CD8-positive, alpha-beta memory T cell (primary cell): ENCODE measurements at places on chromosomes 6 and 20.

- DNase-seq: no peak
Observed at GRCh38 chr6:39543095-39543494, 182.1 kb downstream of the KIF6 start.

- no peak for DNase-seq
Observed at GRCh38 chr6:106444777-106445507, 84.4 kb downstream of the CRYBG1 start.

DNA sequence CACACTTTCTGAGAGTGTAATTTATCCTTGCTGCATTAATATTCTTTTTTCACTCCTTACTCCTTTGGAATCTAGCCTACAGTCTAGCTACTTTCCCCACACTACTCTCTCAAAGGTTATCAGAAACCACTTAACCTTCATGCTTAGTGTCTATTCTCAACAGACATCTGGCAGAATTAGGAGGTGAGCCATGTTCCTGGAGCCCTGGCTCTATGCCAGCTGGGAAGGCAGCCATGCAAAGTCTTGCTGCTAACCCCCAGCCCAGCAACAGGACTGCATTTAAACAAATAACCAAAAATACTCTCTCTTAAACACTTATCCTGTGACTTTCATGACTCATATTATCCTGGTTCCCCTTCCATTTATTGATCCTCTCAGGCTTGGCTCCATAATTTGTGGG is 260.2 kb downstream of the BCKDHB start:
- no peak for DNase-seq

GRCh38 chr6:70371454-70372105 is 41.7 kb upstream of the FAM135A start:
- peak; percentile 47 for DNase-seq

DNA sequence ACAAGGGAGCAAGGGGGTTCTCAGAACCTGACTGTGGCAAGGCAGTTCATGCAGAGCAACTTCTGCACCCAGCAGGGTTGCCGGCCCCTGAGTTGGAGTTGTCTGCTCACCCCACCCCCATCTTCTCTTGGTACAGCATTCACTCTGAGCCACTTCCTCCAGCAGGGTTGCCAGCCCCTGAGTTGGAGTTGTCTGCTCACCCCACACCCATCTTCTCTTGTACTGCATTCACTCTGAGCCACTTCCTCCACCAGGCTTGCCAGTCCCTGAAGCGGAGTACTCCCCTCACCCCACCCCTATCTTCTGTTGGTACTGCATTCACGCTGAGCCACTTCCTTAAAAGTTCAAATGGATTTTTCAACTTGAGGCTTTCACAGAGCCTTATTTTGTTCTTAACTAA is 79.7 kb upstream of the SYNDIG1 start:
- peak; percentile 64 for DNase-seq

DNA sequence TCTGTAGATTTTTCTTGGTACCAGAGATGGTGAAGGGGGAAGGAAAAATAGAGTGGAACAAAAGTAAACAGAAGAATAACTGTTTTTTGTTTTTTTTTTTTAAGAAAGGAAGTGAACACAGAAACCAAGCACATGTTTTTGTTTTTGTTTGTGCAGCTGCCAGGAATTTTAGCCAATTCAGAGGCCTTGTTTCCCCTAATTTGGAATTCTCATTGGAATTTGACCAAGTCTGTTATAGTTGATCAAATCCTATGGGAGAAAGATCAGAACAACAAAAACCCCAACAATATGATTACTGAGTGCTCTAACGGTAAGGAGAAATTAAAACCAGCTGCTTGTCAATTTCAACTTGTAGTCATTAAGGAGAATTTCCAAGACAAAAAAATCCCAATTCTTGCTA is 18.2 kb upstream of the IL22RA2 start:
- no peak for DNase-seq

DNA sequence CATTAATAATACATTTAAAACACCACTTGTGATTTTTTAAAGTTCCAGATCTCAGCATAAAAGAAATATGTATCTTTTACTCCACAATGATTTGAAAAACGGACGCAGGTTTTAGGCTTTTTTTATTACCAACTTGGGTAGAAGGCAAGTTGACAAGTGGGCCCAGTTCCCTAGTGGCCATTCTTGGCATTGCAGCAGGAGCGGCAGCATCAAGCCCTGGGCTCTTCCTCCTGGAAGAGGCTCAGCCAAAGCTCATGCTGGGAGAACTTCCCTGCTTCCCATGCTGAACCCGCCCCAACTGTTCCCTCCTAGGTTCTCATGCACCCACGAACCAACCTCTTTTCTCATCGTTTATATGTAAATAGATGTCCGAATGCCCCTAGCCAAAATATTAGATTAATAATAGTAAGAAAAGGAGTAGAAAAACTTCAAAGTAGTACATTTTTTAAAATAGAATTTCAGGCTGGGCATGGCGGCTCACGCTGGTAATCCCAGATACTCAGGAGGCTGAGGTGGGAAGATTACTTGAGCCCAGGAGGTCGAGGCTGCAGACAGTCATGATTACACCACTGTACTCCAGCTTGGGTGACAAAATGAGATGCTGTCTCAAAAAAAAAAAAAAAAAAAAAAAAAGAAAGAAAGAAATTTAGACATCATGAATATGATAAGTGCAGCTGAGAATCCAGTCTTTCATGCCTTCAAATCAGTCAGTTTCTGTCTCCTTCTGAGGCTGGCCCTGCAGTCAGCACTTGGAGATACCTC is 18.2 kb upstream of the MYB start:
- DNase-seq: peak; percentile 11

- no peak for DNase-seq
Observed at GRCh38 chr6:163538331-163538730, 123.8 kb downstream of the QKI start.

- DNase-seq: peak; percentile 83
Observed at GRCh38 chr6:168895102-168895812, 358.4 kb downstream of the THBS2 start.

DNA sequence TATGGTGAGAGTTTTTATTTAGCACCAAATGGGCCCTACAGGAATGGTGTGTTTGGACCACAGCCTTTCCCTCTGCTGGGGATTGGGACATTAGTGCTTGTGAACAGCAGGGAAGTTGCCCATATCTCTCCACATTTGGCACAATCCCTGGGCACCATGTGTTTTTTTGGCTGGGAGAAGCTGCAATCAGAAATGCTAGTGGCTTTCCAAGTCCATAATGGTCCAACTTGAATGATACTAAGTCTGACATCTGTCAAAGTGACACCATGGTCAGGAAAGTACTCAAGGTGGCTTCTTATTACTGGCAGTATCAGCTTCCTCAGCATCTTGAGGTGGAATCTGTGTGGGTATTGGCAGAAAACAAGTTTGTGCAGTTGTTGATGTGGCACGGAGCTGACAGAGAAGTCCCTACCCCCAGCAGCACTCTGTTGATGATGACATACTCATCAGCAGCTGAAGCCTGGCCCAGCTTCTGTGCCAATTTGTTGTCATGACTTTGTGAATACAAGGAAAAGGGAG is 53.0 kb downstream of the SASH1 start:
- DNase-seq: no peak

- no peak for DNase-seq
Observed at GRCh38 chr6:134079406-134079921, 27.0 kb upstream of the SLC2A12 start.

- DNase-seq: no peak
Observed at GRCh38 chr6:157982102-157982562, 469 bp downstream of the SYNJ2 start.

DNA sequence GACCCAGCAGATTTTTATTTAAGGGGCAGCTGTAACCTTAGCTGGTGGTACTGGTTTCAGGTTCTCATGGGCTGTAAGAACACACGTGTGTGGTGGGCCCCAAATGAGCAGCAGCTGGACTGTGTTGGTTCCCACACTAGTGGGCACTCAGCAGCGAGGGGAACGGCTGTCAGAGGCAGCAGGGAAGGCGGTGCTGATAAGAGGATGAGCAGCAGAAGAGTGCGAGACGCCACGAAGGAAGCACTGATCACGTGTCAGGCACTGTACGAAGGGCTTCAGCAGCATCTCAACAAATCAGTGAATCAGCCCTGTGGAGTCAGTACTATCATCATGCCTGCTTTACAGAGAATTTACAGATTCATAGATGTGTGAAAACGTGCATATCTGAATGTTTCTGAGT is 41.0 kb upstream of the EMILIN3 start:
- DNase-seq: no peak

GRCh38 chr6:160248538-160248937 is 10.1 kb downstream of the SLC22A2 start:
- DNase-seq: no peak

DNA sequence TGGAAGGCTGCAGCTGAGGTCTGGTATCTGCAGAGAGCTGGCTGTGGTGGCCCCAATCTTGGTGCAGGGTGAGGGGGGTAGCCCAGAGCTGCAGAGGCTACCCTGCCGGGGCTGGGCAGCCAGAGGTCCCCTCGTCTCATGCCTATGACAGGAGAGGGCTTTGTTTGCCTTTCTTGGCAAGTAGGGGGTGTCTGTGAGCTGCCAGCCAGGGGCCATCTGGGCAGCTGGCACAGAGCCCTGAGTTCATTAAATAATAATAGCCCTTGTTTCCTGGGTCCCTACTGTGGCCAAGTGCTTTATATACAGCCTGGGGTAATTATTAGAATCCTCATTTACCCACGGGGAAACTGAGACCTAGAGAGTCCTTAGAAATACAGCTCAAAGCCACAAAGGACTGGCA is 66.6 kb downstream of the EZR start:
- no peak for DNase-seq

GRCh38 chr6:9620687-9621086 is 794.2 kb downstream of the TFAP2A start:
- no peak for DNase-seq

DNA sequence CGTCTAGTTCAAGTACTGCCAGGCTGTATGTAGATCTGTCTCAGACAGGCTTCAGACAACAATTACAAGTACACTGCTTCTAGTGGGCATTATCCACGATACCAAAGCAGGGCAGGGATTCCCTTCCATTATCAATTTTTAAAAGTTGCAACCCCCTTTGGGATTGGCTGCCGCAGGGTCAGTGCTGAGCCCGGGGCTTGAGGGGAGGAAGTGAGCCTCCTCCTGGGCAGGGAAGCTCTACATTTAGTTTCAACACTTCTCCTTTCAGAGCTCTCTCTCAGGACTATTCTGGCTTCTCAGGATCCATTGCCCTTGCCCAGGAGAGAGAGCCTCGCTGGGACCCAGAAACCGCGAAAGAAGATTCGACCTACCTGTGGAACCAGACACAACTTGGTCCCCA is 1.5 kb downstream of the HTR1B start:
- no peak for DNase-seq

- no peak for DNase-seq
Observed at GRCh38 chr6:45378334-45378926, 696 bp upstream of the SUPT3H start.

DNA sequence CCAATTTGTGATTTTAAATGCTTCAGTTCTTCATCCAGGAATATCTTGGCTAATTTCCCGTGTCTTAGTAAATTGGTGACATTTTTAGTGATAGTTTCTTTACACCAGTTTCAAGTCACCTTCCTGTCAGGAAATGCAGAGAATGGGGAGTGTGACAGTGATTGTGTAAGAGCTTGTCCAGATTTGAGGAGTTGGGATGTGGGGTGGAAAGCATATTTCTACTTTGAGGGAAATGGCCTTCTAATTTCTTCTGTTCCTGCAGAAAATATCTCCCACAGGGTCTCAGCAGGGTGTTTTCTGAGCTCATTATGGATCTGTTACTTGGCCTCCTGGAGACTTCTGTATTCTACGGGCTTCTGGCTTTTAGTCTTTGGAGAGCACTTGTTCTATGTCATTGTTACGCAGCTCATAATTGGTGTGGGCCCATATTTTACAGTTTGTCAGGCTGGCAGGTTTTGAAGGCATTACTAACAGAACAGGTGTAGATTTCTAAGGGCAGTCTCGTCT is 65.6 kb downstream of the TMEM200A start:
- DNase-seq: no peak

- DNase-seq: no peak
Observed at GRCh38 chr6:16064671-16065072, 64.2 kb upstream of the MYLIP start.

DNA sequence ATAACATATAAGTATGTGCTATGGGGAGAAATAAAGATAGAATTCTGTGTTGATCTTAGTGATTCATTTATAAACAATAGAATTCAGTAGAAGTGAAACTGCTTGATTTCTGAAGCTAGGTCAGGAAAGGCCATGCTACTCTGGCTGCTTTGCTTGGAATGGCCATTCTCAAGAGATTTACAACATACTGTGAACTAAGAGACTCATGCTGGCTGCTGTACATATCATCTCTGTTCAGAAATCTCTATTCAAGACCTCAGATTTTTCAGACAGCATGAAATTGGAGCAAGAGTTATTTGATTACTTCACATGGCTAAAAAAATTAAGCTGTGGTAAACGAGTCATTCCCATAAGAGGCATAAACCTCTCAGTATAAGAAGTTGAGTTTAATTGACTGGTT is 662.6 kb downstream of the BCKDHB start:
- DNase-seq: no peak

DNA sequence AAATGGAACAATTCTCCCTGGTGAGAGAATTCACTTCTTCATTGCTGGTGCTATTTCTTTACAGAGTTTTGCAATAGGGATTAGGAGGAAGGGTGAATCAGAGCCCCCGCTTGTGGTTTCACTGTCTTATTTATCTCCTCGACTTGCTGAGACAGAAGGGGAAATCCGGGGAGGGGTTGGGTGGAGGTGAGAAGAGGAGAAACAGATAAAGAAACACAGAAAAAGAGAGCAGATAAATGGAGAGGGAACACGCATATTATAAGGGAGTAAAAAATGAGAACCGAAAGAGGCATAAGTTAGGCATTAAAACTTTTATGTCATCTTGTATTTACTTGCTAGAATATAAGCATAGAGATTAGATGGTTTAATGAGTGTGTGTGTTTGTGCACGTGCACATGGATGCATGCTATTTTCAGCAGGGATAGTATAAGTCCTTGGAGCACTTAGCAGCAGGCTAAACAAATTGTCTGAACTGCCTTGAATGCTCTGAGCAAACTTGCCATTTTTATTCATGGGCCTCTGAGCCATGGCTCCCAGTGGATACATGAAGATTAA is 105.0 kb downstream of the OLIG3 start:
- DNase-seq: peak; percentile 45

- no peak for DNase-seq
Observed at GRCh38 chr6:109471105-109471810, 11.8 kb downstream of the ZBTB24 start.

- DNase-seq: no peak
Observed at GRCh38 chr6:167565388-167565787, 240.5 kb downstream of the TTLL2 start.
